ENCODE measurements at places on chromosomes 4 and X.

DNA sequence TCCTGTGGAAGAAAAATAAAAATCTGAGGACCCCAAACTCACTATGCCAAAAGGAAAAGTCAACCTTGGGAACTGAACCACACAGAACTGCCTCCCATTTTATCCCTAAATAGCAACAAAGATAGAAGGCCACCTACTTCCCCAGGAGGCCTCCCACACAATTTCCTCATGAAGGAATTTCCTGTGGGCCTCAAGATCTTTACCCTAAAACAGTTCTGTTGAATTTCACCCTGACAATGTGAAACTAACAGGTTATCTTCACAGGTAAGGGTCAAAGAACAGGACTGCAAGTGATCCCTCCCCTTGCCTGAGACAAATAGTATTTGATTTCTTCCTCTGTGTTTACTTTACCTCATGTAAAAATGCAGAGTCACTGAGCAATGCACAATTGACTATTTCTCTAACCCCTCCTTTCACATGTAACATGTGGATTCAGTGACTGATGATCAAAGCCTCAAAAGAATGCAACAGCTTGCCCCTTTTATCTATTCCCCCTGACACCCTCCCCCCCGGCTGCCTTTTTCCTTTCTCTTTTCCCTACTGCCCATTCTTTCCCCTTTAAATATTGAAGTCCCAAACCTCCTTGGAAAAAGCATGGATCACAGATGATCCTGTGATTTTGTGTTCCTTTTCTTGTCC is 33.3 kb downstream of the MEPE start:
- peak; percentile 93 for DNase-seq

DNA sequence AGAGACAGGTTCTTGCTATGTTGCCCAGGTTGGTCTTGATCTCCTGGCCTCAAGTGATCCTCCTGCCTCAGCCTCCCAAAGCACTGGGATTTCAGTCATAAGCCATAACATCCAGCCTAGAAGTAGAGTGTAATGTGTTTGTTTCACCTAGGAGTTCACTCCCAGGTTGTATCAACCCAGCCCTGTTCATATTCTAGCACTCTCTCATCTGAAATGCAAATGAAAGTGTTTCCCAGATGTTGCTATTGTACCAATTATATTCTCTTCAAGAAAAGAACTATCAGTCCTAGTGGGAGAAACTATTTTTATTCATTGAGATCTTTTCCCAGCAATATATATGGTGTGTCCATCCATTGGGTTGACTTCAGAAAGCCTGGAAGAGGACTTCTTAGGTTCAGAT is 72.6 kb downstream of the USP38 start:
- no peak for DNase-seq

- peak; percentile 30 for DNase-seq
Measured at GRCh38 chr4:71713611-71714203, 70.2 kb downstream of the GC start.

DNA sequence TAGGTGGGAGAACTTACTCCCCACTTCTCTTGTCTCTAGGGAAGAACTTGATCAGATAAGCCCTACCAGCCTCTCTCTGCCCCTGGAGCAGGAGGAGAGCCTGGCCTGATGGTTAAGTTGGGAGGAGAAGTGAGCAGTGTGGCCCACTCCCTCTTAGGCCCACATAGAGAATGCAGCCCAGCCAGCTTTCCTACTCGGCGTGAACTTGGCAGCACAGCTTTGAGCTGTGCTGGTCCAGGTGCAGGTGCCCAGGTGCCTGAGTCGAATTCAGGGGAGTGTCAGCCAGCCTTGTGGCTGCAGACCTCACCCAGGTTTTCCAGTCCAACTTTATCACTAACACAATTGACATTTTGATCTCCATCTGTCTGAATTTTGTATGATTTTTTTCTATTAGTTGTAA is 77.6 kb upstream of the PAQR3 start:
- DNase-seq, result no peak

DNA sequence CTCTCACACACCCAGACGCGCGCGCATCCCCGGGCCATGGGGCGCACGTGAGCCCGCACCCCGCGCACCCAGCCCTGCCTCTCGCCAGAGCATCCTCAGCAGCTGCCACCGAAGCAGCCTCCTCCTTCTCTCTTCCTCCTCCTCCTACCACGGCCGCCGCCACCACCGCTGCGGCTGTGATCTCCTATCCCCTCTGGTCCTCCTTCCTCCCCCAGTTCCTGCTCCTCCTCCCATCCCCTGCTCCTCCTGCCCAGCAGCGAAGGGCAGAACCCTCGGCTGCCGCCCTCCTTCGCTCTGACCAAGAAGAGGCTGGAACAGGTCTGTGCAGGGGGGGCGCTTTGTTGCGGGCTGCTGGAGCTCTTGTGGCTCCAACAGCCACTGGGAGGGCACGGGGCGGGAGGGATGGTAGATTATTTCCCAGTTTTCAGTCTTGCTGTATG is 148.7 kb upstream of the CHRDL1 start:
- no peak for DNase-seq

- no peak for DNase-seq
Measured at GRCh38 chr4:66558651-66559050, 888.4 kb upstream of the EPHA5 start.

- DNase-seq, result no peak
Measured at GRCh38 chrX:134461437-134461836, 1.5 kb downstream of the HPRT1 start.

DNA sequence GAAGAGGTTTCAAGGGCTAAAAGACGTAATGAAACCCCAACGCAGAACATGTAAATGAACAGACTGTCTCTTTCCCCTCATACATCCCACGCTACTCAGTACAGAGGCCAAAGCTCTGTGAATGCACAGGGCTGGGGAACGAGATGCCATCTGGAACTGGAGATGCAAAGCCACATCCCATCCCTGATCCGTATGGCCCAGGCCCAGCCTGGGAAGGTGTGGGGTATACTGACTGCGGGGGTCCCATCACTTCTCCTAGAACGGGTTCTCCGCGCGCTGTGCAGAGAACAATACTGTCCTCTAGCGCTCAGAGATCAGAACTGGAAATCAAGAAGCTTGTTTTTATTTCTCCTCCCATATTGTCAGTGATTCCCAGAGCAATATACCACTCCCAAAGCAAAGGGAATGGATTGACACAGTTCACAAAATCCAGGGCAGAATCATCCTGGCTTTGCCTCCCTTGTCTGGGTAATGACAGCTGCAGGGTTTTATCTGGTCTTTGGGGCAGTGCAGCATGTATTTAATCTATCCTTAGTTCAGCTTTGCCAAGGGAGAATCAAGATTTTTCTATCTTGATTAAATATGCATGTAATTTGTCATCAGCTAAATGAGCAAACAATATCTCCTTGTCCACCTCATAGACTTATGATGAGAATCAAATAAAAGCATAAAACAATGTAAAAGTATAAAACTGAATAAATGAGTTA is 47.3 kb upstream of the TLR3 start:
- DNase-seq, result peak; percentile 19

GRCh38 chr4:86586626-86587380 is 7.3 kb upstream of the PTPN13 start:
- DNase-seq, result no peak

- DNase-seq, result no peak
Measured at GRCh38 chr4:168614281-168615057, 117.6 kb downstream of the PALLD start.

- DNase-seq, result no peak
Measured at GRCh38 chr4:141534985-141535384, 101.4 kb upstream of the IL15 start.

- DNase-seq, result no peak
Measured at GRCh38 chrX:94854251-94854650, 1180.2 kb downstream of the FAM133A start.

GRCh38 chrX:81874807-81875206 is 672.9 kb downstream of the SH3BGRL start:
- no peak for DNase-seq

- DNase-seq, result no peak
Measured at GRCh38 chr4:41095192-41095872, 119.0 kb downstream of the APBB2 start.

DNA sequence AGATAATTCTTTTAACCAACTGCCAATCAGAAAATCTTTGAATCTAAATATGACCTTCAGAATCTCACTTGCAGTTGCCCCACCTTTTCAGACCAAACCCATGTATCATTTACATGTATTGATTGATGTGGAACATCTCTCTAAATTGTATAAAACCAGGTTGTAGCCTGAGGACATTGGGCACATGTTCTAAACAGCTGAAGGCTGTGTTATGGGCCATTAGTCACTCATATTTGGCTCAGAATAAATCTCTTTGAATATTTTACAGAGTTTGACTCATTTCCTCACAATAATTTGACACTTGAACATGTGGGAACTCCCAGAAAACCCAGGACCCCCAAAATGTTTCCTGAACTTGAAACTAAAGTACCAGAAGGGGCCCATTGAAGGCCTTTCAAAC is 58.7 kb downstream of the UGT2B10 start:
- DNase-seq, result no peak

DNA sequence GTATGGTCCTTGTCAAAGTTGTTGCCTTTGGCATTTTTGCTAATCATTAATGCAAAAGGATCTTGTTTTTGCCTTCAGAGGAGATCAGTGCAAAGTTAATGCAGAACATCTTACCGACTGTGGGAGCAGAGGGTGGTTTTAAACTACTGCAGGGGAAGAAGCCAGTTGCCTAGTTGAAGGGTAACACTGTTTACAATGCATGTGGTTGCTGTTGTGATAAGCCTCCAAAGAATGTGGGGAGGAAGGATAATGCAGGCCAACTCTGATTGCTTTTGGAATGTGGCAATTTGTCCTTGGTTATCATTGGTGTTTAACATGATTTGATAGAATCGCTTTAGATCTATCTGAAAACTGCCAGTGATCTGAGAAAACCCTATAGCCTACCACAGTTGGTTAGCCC is 204.3 kb upstream of the TLL1 start:
- no peak for DNase-seq

DNA sequence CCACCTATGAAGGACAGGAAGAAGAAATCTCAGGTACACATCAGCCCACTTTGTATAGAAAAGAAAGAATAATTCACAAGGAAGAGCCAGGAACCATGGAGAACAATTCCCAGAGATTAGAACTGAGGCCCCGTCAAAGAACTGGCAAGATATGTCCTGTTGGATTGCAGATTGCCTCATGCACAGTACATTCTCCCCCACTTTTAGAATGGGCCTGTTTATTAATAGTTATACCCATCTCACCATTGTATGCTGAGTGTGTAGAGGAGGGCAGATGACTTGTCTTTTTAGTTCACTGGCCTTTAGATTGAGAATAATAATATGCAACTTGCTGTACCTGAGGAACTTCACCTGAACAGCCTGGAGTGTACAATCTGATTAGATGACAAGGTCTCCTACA is 315.6 kb upstream of the HAND2 start:
- DNase-seq, result no peak

- DNase-seq, result no peak
Measured at GRCh38 chr4:65521666-65522065, 148.6 kb downstream of the EPHA5 start.

GRCh38 chr4:26178854-26179253 is 142.0 kb upstream of the RBPJ start:
- DNase-seq, result no peak

- no peak for DNase-seq
Measured at GRCh38 chr4:155629956-155630355, 36.7 kb upstream of the GUCY1A1 start.

DNA sequence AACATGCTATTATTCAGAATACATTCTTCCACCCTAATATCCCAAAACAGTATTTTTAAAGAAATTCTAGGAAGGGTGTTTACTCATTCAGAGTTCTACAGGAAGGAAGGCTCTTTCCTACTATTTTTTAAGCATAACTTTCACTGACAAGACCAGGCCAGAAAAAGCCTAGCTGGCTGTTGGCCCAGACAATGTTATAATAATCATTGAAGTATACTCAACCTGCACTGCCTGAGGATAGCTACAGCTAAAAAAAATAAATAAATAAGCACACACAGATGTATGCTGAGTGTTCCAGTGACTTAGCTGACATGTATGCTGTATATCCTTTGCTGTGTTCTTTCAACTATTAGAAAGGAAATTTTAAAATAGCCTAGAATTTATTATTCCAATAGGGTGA is 145.8 kb upstream of the SPRY1 start:
- DNase-seq, result no peak

GRCh38 chrX:129842510-129843208 is 1.0 kb downstream of the ZDHHC9 start:
- no peak for DNase-seq

DNA sequence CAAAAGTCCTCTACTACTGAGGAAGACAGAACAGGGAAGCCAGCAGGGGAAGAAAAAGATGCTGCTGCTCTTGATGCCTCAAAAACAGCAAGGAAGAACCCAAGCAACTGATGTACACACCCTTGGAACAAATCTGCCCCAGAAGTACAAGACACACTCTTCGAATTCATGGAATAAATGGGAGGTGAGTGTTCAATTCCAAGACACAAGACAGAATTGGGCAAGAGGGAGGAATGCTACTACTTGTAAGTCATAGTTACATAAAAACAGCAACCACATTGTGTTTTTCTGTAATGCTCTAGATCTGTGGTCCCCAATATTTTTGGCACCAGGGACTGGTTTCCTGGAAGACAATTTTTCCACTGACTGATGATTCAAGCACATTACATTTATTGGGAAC is 58.0 kb upstream of the H2AZ1 start:
- DNase-seq, result no peak

- DNase-seq, result no peak
Measured at GRCh38 chrX:153662266-153662665, 11.3 kb downstream of the PNCK start.

DNA sequence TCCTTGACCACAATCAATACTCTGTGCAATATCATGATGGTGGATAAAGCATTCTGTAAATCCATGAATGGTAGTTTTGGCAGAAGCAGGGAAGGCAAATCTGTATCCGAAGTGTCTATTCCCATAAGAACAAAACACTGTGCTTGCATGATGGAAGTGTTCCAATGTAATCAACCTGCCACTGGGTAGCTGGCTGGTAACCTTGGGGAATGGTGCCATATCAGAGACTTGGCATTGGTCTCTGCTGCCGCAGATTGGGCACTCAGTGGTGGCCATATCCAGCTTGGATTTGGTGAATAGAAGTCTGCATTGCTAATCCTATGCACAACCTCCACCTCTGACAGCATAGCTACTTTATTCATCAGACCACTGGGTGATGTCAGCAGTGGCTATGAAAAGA is 114.3 kb upstream of the EMCN start:
- no peak for DNase-seq

GRCh38 chr4:5084911-5085475 is 33.7 kb downstream of the STK32B start:
- DNase-seq, result no peak

DNA sequence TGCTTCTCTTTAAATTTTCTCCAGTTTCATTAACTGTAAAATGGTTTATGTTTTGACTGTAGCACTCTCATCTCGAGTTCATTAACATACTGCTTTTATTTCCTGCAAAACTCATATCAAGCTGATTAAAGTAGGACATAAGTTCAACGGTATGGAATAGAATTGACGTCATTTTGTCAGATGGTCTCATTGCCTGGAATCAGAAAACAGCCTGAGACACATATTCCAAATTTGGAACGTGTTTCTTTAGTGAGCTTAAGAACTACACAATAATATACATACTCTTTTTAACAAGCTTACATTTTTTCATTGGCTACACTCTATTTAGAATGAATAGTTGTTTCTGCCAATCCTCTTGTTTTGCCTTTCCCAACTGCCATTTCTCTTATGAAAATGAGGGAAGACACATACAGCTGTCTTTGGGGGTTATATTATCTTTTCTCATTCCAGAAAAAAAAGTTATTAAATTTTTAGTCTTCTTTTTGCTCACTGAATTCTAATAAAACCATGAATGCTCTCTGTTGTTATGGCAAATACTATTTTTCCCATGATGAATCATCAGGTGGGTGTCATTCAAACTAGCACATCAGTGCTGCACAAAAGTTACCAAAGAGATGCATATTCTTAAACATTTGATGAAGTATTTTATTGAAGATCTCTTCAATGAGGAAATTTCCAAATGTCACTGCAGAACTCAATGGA is 162.8 kb downstream of the GABRB1 start:
- no peak for DNase-seq
